ENCODE measurements at places on chromosomes 3 and 15. TPM values are rescaled to one million over a fixed set of nuclear protein-coding genes. Genes with fewer than 3 reads are reported as not detected.
A peak's percentile ranks its signal among the peaks of the same experiment; 100 is the strongest.

GRCh38 chr15:49145651-49146609 is 9.5 kb downstream of the COPS2 start:
- peak; percentile 52 for DNase-seq

DNA sequence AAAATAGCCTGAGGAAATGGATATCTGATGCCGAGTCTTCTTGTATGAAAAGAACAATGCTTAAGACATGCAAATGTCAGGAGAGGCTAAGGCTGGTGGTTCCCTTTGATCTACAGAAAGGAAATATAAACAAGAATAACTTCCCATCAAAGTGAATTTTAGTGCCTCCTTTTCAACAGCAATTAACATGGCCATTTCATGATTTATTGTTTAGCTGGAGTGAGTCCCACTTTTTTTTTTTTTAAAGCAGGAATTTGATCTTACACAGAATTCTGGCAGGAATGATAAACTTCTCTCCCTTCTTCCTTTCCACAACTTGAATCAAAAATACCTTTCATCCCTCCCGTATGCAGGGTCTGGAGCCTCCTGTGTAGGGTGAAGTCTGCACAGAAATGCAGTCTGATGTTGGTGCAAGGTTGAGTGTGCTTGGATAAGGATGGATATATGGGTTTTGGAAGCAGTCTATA is 287.0 kb downstream of the MEX3B start:
- no peak for DNase-seq

DNA sequence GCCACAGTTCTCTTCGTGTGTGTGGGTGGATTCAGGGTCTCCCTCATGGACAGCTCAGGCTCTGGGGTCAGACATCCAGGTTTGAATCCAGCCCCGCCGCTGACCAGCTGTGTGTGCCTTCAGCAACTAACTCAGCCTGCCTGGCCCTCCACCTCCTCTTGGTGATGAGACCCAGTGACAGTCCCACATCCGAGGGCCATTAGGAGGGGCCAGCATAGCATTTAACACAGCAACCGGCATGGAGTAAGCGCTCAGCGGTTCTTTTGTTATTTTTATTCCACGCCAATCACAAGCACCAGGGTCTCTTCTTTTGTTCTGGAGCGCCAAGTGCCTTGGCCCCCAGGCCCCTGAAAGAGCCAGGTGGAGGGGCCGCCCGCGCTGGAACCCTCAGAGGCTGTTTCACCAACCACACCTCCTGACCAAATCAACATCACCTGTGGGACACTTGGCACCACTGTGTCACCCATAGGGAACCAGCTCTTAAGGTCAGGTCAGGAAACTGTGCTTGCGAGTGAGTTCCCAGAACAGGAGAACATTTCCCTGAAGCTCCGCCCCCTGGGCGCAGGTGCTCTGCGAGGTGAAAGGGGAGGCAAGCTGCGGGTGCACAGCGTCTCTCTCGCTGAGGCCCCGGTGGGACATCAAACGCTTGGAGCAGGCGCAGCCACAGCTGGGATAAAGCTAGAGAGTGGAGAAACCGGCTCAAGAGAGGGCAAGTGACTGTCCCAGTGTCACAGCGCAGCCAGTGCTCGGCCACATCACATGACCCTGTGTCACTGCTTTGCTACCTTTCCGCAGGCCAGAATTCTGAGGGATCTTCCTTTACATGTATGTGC is 311.3 kb downstream of the UACA start:
- peak; percentile 33 for DNase-seq

DNA sequence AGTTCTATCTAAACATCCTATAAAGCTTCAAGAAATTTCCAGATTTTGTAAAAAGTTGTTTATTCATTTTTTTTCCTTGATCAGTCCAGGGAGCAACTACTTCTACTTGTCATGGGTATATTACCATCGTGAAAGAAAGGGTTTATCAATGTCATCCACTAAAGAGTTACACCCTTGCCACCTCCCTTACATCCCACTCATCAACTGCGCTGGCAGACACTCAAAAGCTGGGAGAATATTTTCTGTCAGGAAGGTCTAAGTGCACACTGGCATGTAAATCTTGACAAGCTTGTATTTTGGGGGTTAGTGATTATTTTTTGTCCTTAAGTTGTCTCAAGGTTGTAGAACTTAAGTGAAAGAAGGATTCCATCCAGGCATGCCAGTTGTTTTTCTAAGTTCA is 188.3 kb upstream of the ARL6 start:
- DNase-seq = no peak

DNA sequence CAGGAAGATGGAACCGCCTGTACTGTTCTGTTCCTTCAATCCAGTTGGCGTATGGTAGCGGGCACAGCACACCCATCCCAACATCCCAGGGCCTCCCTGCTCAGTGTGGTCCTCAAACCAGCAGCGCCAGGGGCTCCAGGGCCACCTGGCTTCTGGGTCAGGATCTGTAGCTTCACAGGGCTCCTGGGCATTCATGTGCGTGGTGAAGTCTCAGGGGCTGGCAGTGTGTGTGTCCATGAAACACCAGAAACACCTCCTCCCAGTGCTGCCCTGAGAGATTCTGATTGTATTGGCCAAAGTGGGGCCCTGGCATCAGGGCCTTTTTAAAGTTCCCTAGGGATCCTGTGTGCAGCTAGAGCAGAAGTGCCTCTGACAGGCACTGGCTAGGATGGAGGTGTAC is 42.1 kb downstream of the ABTB1 start:
- no peak for DNase-seq

- DNase-seq = no peak
Observed at GRCh38 chr3:37606472-37606871, 255.2 kb upstream of the CTDSPL start.

DNA sequence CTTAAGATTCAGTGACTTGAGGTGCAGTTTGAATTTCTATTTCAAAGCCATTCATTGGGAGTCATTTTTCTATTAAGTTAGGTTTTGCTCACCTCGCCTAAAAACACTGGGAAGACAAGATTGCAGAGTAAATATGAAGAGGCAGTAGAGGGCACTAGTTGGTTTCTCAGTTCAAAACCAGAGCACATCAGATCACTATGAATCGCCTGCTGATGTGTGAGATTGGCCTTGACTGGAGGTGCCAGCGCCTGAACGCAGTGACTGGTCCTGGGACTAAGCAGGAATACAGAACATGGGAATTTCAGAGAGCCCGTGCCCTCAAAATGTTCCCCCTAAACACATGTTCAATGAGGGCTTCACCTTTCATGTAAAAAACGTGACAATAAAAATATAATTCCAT is 229.0 kb downstream of the ITPR1 start:
- DNase-seq = peak; percentile 62

- peak; percentile 32 for DNase-seq
Observed at GRCh38 chr3:43286841-43287499, 630 bp downstream of the SNRK start.

DNA sequence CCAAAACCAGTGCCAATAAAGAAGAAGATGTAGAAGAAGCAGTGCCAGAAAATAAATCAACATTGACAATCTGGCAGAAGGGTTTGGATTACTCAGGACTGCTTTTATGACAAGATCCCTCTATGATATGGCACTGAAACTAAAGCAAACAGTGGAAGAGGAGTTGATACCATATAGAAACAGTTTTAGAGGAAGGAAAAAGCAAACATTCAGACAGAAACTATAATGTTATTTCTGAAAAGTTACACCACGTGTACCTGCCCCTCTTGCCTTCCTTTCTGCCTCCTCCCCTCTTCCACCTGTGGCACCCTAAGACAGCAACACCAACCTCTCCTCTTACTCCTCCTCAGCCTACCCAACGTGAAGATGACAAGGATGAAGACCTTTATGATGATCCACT is 63.0 kb downstream of the SFMBT1 start:
- no peak for DNase-seq

DNA sequence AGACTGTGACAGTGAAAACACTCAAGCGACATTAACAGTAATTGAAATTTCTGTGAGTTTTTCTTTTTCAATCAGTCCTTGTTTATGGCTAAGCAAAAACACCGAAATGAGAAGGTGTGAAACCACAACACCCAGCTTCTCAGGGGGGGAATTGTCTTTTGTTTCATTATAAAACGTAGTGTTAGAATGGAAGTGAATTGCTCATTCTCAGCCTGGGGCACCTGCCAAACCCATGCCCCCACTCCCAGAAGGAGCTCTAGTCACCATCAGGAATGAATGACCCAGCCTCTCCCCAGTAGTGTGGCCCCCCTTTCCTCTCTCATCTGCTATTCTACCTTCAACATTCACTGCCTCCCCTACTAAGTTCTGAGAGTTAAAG is 185.8 kb upstream of the CFAP20DC start:
- no peak for DNase-seq

DNA sequence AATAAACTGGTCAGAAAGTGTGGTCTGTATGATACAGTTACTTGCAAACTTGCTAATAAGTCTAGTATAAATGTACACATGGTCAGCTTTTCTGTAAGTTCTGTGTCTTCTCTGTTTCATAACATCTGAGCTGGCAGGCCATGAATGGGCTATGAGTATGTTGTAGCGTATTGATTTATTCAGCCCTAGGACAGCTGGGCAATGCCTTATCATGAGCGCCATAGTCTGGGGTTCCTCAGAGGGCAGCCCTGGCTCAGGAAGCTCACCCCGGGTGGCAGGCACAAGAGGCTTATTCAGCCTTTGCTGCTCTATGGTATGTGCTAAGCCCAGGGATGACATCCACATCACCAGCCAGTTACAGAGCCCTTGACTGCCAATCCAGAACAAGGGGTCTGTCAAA is 50.7 kb upstream of the CCR2 start:
- no peak for DNase-seq

GRCh38 chr3:99548674-99549073 is 89.7 kb upstream of the COL8A1 start:
- no peak for DNase-seq

Gene QRICH1
- 76.0 TPM for total RNA-seq

Gene AMT
- total RNA-seq = 24.5 TPM

Gene ARL14
- total RNA-seq = 17.6 TPM

Data from colonic mucosa (tissue), 4 donors.